ENCODE measurements at places on chromosomes 3 and 15. TPM values are rescaled to one million over a fixed set of nuclear protein-coding genes. Genes with fewer than 3 reads are reported as not detected.

- no peak for DNase-seq
Measured at GRCh38 chr3:139358841-139359562, 15.2 kb downstream of the MRPS22 start.

KIF23 gene
- 0.47 TPM for total RNA-seq

ZSCAN29 gene
- total RNA-seq, result 22.0 TPM

DNA sequence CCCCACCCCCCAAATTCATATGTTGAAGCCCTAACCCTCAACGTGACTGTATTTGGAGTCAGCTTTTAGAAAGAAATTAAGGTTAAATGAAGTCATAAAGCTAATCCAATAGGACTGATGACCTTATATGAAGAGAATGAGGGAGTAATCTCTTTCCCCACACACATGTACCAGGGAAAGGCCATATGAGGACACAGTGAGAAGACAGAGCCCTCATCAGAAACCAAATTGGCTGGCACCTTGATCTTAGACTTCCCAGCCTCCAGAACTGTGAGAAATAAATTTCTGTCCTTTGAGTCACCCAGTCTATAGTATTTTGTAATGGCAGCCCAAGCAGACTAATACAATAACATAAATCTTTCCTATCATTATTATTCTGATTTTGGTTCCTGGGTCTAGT, 194.7 kb upstream of the NANOGP8 start:
- no peak for DNase-seq

DNA sequence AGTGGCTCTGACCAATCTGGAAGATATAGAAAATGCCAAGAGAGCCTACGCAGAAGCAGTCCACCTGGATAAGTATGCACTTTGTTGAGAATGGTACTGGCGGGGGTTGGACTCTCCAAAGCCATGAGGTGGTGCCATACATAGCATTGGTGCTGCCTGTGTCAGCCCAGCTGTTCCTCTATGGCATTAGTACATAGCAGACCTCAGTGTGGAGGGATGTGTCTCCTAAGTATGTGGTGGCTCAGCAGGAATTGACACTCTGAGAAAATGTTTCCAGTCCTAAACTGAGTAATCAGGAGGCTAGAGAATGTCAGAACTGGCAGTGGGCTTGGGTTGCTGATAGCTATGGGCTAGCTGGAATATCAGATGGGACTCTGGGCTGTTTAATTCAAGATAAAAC, 48.4 kb downstream of the ADPGK start:
- no peak for DNase-seq

- no peak for DNase-seq
Measured at GRCh38 chr3:119990888-119991287, 103.4 kb downstream of the GSK3B start.

DNA sequence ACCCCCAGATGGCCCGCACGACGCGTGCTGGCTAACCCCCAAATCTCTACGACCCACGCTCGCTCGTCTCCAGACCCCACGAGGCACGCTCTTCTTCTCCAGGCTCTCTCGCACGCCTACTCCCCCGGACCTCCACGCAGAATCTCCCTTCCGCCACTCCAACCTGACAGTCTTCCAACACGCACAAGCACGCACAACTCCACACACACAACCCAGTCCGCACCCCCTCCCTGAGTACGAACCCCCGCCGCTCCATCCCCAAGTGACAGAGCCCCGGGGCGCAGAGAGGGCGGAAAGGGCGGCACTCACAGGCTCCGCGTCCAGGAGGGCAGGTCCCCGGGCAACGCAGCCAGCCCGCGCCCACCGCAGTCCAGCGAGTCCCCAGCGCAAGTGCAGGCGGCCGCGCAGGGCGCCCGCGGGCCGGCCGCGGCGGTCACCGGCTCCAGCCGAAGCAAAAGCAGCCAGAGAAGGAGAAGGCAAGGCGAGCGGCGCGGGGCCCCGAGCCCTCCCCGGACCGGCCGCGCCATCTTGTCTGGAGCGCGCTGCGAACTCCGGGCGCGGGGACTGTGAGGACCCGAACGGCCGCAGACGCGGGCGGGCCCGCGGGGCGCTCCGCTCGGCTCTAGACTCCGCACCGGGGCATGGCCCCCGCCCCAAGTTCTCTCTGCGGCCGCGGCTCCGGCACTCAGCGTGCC, 794 bp downstream of the LRIG1 start:
- DNase-seq, result peak; percentile 35

SNTN gene
- total RNA-seq, result not detected

DNA sequence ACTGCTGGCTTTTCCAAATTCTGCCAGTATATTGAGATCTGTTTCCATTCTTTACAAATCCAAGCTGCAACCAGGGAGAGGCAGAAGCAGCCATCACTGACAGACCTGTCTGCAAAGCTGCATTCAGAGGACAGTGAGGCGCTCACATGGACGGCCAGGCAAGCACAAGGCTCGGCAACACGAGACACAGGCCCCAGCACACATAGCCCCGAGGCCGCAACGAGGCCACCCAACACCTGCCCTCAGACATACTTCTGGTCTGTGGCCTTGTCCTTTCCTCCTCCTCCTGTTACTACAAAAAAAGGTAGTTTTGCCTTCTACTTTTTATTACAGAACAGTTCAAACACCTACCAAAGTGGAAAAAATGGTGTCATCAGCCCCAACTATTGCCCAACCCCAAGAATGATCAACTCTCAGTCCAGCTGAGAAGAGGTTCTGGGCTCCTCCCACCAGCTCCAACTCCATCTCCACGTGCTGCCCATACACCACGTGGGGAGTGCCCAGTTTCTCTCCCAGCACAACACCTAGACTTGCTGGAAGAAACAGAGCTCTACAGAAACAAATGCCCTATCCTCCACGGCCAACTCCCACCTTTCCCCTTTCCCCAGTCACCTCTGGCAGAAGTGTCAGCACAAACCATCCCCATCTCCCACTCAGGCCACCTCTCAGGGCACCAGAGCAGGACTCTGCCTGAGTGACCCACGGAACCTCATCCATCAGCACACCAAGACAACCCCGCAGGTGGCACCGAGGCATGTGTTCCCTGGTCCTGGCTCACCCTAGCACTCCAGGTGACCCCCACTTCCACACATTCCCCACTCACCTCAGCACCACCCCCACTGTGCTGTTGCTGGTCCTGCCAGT, 7.4 kb downstream of the ZXDC start:
- DNase-seq, result peak; percentile 61

DNA sequence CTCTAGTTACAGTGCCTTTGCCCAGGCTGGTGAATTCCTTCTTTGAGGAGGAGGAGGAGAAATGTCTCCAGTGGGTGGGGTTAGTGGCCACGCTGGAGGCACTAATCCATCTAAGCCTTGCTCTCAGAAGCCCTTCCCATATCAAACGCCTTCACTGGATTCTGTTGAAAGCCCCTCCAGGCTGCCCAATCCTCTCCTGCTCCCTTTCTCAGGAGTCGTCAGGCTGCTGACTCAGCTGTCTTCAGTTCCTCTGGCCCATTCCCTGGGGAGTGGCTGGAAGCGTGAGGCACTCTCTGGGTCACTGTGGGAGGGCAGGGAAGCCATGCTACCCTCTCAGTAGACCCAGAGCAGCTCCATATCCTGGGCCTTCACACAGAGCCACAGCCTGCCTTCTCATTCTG, 2.7 kb downstream of the AP2M1 start:
- no peak for DNase-seq

- no peak for DNase-seq
Measured at GRCh38 chr3:124823648-124824047, 63.5 kb downstream of the ITGB5 start.

DNA sequence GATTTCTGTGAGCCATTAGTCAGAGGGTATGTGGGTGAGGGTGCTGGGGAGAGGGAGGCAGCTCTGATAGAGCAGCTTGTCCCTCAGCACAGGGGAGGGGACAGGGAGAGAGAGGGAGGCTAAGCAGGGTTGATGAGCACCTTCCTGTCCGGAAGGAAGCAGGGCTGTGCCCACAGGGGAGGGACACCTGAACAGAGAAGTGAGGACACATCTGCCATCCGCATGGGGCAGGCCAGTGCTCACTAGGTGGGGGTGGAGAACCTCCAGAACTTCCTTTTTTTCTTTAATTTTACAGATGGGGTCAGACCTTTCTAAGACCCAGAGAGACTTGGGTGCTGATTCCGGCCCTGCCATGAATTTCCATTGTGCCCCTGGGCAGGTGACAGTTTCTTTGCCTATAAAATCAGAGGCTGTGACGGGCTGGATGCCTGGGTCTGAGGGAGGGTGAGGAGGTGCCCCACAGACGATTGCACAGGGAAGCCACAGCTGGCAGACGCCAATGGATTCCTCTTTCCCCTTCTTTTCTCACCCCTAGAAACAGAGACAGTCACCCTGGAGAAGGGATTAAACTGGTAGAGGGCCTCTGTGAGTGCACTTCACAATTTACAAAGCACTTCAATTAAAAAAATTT, 4.1 kb upstream of the TGM5 start:
- DNase-seq, result no peak

GRCh38 chr3:71944482-71945065, 159.6 kb upstream of the PROK2 start:
- DNase-seq, result no peak

DNA sequence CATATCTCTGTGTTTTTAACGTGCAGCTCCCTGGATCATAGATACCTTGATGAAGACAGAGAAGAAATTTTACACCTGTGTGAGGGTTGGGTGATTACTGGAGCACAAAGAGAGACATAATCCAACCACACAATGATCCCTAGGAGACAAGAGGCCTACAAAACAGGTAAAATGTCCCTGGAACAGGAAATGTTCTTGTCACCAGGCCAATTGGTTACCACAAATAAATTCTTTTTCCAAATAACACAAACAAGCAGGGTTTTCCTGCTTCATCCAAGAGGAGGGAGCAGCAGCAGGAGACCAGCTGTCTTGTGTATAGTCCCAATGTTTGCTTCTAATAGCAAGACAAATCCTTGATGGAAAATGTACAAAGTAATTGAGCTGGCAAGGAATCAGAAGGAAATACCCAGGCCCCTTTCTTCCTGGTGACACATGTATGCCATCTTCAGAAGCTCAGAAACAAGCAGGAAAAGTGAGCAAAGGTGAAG, 1.4 kb downstream of the MGLL start:
- no peak for DNase-seq

GRCh38 chr3:134277066-134277660, 26.5 kb upstream of the RYK start:
- DNase-seq, result no peak

DNA sequence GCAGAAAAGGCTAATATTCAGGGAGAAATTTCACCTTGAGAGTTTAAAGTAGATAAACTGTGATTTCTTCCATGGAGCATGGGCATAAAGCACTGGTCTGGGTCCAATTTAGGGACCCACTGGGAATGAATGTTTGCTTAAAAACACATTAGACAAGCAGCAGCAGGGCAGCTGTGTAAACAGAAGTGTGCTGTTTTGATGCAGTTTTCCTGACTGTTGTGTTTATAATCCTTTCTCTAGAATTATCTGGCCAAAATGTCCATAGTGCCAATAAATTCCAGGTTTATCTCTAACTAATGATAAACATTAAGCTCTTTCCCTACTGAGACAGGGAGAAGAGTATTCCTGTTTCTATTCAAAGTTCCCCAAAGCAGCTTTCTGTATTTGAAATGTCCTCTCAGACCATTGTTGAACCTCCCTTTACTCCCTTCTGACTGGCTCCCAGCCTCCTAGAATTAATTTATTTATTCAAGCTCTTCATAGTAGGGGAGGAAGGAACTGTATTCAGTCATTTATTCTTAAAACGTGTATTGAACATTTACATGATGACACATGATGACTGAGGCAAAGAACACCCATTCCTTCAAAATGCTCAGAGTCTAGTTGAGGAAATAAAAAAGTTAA, 7.0 kb upstream of the TM4SF18 start:
- no peak for DNase-seq

DNA sequence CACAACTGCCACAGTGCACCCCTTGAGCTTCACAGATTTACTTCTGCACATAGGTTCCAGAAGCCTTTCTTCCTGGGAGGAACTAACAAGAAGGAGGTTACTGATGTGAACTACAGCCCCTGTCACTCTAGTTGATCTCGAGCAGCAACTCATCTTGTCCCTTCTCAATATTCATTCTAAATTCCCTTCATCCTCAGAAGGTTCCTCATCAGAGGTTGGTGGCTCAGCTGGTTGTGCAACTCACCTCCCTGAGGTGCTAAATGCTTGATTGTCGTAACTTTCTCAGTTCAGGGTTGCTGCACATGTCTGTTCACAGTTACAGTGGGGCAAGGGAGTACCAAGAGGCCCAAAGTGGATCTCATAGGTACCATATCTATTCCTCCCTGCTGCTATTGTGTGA, 5.7 kb upstream of the A4GNT start:
- no peak for DNase-seq

GRCh38 chr3:171192176-171192854, 165.8 kb upstream of the SLC2A2 start:
- no peak for DNase-seq

GRCh38 chr3:41751597-41751996, 210.3 kb downstream of the ULK4 start:
- no peak for DNase-seq

DNA sequence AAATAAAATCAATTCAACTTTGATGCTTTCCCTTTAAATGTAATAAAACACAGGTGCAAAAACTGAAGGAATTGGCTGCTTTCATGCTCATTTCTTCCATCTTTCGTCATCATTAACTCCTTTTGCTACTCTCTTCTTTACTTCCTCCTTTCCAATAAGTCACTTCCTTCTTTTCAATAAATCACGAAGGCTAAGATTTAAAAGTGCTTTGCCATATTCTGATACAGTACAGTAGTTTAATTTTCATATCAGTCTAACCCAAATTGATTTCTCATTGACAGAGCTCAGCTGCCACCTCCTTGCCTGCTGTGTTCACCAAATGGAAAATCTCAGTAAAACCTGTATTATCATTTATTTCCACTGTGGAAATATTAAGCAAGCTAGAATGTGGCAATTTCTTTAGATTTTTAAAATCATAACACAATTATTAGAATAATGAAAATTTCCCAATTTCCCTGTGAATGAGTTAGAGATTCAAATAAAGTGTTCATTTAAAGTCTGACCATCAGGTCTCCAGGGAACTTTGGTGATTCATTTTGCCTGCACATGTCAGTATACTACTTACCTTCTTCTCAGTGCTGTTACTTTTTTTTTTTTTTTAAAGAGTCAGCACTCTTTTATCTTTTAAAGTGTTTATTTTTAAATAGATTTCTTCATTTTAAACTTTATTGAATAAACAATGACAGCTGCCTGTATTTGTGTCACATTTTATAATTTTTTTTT, 41.6 kb downstream of the NANOGP8 start:
- no peak for DNase-seq

- DNase-seq, result no peak
Measured at GRCh38 chr15:88609344-88610090, 11.6 kb upstream of the AEN start.

UPK1B gene
- total RNA-seq, result not detected

GRCh38 chr3:14210290-14210688, 31.7 kb downstream of the LSM3 start:
- no peak for DNase-seq

GRCh38 chr3:42780892-42781700, 8.0 kb upstream of the CCDC13 start:
- DNase-seq, result no peak

Measured in gastrocnemius medialis (tissue), 4 donors.